ENCODE measurements at places on chromosomes 13 and 19. TPM values are rescaled to one million over a fixed set of nuclear protein-coding genes. Genes with fewer than 3 reads are reported as not detected.

DNA sequence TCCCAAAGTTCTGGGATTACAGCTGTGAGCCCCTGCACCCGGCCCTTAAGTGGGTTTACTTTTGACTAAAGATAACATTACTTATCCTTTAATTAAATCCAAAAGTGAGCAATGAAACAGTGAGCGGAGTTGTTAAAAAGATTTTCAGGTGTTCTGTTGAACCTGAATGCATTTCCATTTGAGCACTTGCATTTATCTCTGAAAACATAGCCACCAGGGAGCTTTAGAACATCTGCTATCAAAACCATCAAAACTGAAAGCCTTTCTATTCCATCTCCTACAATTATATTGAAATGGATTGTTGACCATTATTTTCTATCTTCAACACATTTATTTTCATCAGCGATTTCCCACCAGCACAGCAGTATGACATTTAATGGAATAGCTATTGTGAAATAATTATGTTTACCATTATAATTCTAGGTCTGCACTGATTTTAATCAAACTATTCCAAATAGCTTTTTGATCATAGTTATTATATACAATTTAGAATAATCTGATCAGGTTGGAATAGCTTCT lies 269.0 kb downstream of the FGF14 start:
- no peak for DNase-seq

DNA sequence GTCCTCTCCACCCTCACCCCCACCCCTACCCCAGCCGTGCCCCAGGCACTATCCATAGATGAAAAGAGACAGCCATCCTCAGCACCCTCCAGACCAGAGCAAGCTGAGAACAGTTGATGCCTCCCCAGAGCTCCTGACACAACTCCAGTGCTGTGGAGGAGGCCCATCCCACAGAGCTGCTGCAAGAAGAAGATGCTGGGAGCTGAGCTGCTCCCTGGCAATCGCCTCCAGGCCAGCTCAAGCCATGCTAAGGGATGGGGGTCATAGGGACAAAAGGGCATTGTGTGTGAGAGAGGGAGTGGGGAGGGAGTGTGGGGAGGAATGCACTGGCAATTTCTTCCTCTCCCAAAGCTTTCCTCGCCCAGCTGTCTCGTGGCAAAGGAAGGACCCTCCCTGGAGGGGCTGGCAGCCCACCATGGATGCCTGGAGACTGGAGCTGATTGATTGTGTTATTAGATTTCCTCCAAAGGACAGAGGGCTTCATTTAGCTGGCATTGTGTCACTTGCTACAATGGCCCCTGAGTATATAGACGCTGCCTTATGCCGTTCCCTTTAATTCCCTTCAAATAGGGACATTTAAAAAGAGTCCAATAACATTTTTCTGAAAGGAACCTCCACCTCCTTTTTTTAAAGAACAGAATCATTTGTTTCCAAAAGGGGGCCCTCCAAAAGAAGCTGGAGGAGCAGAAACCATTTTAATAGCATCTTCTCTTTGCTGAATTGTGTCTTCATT lies 476.4 kb downstream of the FOXO1 start:
- DNase-seq = peak; percentile 27

- DNase-seq = no peak
These were observed 113.0 kb downstream of the KL start for GRCh38 chr13:33129094-33129832.

DNA sequence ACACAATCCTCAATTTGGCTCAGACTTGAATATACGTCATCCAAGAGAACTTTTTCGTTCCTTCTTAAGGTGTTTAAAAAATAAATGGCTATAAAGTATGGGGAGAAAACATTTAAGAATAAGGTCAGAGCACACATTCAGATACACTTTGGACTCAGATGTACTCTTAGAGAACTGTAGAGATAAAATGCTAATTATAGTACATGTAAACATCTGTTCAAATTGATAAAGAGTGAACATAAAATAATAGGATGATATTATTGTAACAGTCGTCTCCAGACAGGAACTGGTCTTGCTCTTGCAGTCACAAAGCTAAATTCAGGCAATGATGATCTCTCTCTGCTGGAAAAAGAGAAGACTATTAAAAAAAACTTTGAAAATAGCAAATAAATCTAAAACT lies 91.4 kb downstream of the RBM26 start:
- no peak for DNase-seq

DNA sequence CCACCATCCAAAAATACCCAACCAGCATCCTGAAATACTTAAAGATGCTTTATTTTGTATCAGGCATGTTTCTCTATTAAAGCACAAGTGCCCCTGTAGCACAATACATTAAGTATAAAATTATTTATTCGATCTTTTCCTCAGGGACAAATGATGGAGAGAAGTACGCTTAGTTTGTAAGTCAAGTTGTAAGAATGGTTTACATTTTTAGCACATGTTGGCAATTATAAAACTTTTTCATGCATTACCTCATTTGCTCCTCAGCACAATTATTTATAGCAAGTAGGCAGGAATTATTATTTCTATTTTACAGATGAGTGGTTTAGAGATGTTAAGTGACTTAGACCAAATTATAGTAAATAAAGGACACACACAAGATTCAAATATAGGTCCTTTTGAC lies 232.6 kb upstream of the HTR2A start:
- no peak for DNase-seq

GRCh38 chr19:17946965-17947784 lies 14.4 kb downstream of the CCDC124 start:
- no peak for DNase-seq

GRCh38 chr13:100297413-100297812 lies 208.5 kb downstream of the PCCA start:
- DNase-seq = no peak

DNA sequence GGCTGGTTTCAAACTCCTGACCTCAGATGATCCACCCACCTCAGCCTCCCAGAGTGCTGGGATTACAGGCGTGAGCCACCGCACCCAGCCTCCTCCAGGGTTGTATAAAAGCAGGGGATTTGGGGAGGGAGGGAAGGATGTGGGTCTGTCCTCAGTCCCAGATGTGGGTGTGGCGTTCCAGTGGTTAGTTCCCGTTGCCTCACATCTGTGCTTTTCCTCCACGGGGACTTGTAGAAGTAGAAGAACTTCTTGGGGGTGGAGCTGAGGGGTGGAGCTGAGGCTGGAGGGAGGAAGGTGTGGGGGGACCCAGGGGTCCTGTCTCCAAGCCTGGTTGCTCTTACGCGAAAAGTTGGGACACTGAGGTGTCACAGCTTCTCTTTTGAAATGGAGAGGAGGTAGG lies 514 bp upstream of the MCEMP1 start:
- DNase-seq = no peak

DNA sequence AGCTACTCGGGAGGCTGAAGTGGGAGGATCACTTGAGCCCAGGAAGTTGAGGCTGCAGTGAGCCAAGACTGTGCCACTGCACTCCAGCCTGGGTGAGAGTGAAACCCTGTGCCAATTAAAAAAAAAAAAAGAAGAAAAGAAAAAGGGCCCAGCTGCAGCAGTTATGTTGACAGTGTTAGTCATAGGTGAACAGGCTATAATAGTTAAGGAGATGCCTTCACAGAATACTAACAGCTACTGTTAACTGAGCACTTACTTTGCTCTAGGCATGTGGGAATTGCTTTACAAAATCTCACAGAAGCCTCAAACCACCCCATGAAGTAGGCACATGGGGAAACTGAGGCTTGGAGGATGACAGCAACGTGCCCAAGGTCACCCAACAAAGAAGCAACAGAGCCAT lies 3.9 kb downstream of the FBXO17 start:
- no peak for DNase-seq

DNA sequence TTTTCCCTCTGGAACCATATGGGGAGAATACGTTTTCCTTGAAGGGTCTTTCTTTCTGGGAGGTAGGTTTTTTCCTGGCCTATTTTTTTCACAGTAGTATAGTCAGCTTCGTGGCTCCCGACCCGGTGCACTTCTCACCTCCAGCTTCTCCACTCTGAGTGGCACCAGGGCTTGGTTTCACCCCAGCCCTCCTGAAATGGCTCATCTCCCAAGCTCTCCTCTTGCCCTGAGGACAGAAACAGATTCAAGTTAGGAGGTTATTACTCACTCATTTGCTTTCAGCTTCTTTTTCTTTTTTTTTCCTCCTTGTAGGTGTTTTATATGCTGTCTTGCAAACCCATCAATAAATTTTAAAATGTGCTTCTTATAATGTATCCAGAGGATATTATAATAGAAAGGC lies 199.3 kb downstream of the RFC3 start:
- no peak for DNase-seq

DNA sequence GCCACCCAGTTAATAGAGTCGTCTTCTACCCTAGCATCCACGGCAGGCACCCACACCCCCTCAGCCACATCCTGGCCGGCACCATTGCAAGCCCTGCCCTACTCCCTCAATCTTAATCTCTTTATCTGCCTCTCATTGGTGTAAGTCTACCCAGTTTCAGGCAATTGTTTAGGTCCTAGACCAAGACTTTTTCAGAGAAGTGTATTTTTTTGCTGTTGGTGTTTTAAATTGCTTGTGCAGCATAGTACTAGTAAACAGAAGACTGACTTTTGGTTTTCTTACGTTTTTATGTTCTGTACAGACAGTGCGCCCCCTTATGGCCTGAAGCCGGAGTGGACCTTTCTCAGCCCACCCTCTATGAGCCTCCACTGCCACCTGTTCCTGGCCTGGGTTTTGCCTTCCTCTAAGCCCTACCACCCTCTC lies 2.3 kb upstream of the LCP1 start:
- peak; percentile 70 for DNase-seq

- no peak for DNase-seq
These were observed 28.1 kb downstream of the RANBP3 start for GRCh38 chr19:5949792-5950305.

Gene SKA3
- total RNA-seq = 31.8 TPM

Gene ZNF8
- total RNA-seq = 9.4 TPM

Gene APC2
- total RNA-seq = 0.31 TPM

Measured in H7 (cell line).